NCI-H526 (cell line): ENCODE measurements at places on chromosomes 1 and 21.
A peak's percentile ranks its signal among the peaks of the same experiment; 100 is the strongest.

- DNase-seq: peak; percentile 69
Observed at GRCh38 chr1:8439015-8439702, 121.2 kb downstream of the SLC45A1 start.

DNA sequence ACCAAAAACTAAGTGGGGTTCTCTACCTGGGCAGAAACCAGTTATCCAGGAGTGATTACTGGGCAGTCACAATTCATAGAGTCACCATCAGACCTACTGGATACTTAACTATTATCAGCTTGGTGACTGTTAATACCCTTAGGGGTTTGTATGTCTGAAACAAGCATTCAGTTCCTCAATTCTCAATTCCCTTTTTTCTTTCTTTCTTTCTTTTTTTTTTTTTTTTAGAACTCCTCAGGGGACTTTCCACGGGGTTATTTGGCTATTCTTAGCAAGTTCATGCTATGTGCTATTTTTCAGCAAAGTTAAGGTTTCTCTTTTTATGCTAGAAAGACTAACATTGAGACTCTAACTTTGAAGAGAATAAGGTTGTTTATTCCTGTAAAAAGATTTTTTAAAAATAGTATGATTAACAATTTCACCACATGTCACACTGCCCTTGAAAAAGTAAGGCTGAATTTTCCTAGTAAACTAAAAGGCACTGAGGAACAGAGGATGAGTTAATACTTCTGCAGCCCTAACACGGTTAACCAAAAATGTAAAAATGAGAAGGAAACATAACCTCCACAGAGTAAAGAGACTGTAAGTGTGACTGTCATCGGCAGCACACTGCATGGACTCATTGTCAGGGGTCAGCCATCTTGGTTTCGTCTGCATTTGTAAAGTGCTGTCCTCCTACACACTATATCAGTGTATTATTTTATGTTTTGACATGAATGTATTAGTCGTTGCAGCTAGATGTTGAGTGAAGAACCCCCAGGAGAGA is 310.2 kb downstream of the NTNG1 start:
- no peak for DNase-seq

DNA sequence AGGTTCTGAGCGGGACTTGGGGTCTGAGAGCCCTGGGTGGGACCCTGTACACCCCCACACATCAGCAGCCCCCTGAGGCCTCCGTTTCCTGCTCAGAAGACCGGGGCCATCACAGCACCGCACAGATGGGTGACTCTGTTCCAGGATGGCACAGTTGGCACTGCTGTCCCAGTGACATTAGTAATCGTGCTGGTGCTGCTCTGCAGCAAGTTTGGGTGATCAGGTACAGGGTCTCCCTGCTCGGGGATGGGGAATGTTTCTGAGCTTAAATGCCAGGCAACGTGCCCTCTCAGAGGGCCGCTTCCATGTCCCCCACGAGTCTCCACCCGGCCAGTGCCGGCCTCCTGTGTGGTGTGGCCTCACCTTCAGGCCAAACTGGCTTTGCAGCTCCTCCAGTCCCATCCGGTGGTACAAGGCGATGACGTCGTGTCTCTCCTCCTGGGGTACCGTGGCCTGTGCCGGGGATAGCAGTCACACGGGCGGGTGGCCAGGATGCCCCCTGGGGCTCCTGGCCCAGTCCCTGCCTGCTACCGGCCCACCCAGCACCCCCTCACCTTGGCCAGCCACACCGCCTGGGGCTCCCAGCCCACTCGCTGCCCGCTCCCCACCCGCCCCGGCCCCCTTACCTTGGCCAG is 17.1 kb downstream of the PRXL2B start:
- no peak for DNase-seq

- no peak for DNase-seq
Observed at GRCh38 chr1:82346141-82346540, 545.4 kb downstream of the ADGRL2 start.

DNA sequence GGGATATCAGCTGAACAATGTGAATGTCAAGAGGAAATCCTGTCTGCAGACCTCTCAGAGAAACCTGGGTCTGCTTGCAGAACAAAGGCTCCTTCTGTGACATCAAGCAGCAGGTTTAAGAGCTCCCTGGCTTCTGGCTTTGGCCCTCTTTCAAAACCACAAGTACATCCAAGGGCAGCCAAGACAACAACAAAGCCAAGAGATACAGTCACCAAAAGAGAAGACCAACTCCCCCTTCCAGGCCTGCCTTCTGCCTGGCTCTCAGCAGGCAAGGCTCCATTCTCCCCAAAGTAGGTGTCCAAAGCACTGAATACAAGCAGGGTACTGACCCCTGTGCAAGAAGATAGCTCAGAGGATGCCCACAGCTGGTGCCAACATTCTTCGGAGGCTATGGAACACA is 11.5 kb downstream of the BCAR3 start:
- DNase-seq: no peak

GRCh38 chr1:43853161-43853921 is 80.3 kb upstream of the ARTN start:
- DNase-seq: no peak

DNA sequence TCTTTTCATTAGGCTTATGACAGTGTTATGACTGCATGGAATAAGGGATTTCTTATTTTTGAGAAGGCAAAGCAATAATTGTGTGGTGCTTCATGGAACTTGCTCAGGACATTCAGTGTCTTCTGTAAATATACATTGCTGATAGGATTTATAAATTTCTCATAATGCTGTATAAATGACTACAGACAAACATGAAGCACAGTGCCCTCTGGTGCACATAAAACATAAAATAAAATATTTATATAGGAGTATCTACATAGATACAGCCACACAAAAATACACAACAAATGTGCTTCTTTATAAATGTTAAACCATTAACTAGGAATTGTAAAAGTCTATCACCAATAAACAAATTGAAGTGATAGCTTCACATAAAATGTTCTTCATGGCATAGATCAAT is 24.1 kb downstream of the BRINP3 start:
- no peak for DNase-seq

GRCh38 chr1:40307186-40307585 is 9.9 kb downstream of the COL9A2 start:
- DNase-seq: no peak

DNA sequence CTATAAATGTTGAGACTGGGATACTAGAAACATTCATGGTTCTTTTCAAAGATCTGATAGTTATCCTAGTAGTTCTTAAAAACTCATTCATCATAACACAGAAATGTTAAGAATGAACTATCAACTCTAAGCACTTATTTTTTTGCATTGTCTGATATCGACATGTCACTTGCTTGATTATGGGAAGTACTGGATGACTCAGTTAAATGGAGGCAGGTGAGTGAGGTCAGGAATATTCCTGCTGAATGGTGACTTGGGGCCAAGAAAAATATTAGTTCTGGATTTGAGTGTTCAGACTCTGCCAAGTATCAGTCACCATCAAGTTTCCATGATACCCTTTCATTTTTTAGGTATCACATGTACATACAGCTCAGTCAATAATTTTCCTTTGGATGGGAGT is 63.6 kb downstream of the NEK7 start:
- no peak for DNase-seq

GRCh38 chr1:239833723-239834122 is 258.0 kb upstream of the FMN2 start:
- no peak for DNase-seq

DNA sequence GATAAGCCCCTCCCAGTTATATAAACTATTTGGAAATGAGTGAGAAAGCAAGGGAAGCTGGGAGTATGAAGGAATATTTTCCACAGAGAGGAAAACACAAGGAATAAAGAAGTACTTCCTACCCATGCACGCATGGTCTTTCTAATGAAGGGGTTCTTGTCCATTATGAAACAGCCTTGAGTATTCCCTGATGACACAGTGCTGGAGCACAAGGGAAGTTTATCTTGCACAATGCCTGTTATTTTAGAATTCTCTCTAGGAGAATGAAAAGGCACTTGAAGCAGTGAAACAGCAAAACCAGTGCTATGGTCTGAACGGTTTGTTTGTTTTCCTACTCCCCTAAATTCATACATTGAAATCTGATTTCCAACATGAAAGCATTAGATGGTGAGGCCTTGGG is 38.6 kb upstream of the ADAMTS1 start:
- DNase-seq: no peak

DNA sequence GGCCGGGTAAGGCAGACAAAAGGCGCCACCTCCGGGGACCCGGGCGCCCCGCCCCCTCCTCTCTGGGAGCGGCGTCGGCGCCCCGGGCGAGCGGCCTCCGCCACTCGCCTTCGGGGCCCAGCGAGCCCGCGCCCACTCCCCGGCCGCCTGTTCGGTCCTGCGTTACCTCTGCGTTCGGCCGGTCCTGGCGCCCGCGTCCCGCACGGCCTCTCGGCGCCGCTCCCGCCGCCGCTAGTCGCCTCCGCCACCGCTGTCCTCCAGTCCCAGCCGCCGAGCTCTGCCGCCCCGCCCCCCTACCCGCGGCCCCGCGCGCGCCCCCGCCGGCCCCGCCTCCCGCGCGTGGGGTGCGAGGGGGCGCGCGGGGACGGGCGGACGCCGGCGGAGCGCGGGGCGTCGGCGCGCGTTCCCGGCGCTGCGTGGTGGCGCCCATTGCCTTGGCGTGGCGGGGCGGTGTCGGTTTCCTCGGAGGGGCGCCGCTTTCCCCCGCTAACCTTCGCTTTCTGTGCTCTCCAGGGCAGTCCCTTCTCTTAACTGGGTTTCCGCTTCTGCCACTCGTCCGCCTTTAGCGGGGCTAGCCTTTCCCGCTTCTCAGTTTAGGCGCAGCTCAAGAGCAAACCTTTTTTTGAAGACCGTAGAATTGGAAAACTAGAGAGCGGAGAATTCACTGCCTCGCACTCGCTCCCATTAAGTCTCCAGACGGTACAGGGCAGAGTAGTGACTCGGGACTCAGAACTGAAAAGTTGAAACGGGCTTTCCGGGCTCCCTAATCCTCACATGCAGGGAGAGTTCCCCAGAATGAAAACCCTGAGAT is at the start of gene HP1BP3:
Gene HP1BP3, minus strand, starts transcription at position 279 of the 811 bp plus-strand sequence. CDS start 6,867 bp downstream, outside the sequence.
- peak; percentile 69 for DNase-seq

- DNase-seq: peak; percentile 59
Observed at GRCh38 chr1:2019172-2019543, at the start of gene GABRD. Gene GABRD, plus strand, starts transcription at chr1:2019345. Its CDS starts 79 bp downstream, at chr1:2019424.

GRCh38 chr1:192573499-192573898 is 2.1 kb upstream of the RGS1 start:
- no peak for DNase-seq

DNA sequence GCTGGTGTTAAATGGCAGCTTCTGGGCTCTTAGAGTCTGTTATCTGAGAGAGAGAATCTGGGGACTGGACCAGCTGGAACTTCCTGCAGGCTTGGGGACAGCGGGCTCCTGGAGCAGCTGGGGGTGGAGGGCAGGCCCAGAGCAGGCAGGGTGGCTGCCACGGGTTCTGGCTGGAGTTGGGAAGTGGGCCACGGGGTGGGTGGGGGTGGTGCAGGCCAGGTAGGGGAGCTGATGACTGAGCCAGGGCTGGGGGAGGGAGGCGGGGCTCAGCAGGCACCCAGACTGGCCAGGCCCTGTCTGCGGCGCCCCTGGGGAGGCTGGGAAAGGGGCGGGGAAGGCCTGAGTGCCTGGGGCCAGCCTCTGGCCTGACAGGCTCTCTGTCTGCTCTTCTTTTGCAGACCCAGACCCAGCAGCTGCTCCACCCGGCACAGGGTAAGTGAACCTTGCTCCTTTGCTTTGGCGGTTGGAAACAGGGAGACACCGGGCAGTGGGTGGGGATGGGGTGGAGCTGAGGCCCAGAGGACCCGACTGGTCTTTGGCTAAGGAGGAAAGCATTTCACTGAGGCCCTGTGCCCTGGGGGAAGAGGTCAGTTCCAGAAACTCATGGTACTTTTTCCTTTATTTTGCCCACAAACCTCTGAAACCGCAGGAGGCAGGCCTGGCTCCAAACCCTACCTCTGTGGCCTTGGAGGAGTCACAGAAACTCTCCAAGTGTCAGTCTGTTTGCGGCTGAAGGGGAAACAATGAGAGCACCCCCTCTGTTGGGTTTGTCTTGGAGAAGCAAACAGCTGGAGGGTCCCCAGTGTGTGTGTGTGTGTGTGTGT is 48.8 kb downstream of the ARHGEF10L start:
- peak; percentile 83 for DNase-seq

- no peak for DNase-seq
Observed at GRCh38 chr1:7993593-7994479, 32.3 kb downstream of the ERRFI1 start.

GRCh38 chr1:81330521-81330920 is 470.2 kb upstream of the ADGRL2 start:
- DNase-seq: no peak

DNA sequence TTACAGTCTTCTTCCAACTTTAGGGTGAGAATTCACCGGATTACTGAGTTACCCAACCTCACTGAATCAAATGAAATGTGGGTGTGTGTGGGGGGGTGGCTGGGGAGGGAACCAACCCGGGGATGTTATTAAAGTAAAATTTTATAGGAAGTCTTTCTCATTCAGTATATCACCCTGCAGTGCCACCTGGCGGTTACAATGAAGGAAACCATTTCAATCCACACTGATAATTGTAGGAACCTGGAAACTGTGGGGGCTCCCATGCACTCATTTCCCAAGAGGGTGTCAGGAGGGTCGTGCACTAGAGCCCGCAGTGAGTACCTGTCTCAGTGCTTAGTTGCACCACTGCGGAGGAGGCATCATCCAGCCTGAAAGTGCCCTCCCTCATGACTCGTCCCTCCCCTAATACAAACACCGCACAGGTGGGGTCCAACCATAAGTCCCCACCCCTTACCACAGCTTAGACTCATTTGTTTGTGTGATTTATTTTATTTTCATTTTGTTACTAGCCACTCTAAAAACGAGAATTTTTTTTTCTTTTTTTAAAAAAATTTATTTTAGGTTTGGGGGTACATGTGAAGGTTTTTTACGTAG is 29.1 kb upstream of the IGSF5 start:
- peak; percentile 27 for DNase-seq

GRCh38 chr21:42398436-42399028 is 2.7 kb upstream of the TMPRSS3 start:
- peak; percentile 88 for DNase-seq

DNA sequence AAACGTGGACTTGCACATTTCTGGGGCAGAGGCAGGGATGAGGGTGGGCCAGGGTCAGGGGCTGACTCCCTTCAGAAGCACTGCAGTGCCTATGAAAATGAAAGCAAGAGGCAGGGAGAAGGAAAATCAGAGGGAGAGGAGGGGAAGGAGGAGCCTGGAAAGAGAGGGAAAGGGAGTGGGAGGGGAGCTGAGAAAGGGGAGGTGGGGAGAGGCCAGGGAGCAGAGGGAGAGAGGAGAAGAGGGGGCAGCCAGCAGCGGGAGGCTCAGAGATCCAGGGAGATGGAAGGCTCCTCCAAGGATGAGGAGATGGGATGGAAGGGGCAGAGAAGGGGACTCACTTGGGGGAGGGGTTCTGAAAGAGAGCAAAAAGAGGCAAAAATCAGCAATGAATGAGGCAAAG is 96.3 kb upstream of the KLHDC7A start:
- peak; percentile 68 for DNase-seq

GRCh38 chr1:155982106-155982505 is 3.8 kb upstream of the ARHGEF2 start:
- no peak for DNase-seq
